ENCODE measurements at places on chromosomes 7 and 10. TPM values are rescaled to one million over a fixed set of nuclear protein-coding genes. Genes with fewer than 3 reads are reported as not detected.

DNA sequence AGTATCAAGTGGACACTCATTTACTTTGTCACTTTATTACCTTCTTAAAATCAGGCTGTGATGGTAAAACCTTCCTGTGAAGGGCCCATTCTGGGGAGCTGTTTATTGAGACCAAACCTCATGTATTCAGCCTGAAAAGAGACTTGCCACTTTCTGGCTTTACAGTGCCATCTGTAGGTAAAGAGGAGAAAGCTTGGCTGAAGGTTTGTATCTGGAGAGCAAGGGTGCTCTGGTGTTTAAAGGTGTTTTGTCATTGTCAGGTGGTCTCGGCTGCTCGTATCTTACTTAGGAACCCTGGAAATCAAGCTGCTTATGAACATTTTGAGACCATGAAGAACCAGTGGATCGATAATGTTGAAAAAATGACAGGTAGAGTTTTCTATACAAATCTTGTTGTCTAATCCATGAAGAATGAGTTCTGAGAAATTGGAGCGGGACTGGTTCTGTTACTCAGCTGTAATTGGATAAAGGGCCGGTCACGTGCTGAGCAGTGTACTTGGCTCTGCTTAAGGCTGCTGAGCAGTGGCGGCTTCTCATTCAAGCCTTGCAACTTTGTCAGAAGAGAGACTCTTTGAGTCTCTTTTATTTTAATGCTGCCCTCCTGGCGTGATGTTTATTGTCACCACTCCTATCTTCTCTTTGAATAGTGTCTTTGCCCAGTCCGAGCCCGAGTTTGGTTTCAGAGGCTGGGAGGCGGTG is 46.9 kb downstream of the AP3M1 start:
- DNase-seq = no peak

DNA sequence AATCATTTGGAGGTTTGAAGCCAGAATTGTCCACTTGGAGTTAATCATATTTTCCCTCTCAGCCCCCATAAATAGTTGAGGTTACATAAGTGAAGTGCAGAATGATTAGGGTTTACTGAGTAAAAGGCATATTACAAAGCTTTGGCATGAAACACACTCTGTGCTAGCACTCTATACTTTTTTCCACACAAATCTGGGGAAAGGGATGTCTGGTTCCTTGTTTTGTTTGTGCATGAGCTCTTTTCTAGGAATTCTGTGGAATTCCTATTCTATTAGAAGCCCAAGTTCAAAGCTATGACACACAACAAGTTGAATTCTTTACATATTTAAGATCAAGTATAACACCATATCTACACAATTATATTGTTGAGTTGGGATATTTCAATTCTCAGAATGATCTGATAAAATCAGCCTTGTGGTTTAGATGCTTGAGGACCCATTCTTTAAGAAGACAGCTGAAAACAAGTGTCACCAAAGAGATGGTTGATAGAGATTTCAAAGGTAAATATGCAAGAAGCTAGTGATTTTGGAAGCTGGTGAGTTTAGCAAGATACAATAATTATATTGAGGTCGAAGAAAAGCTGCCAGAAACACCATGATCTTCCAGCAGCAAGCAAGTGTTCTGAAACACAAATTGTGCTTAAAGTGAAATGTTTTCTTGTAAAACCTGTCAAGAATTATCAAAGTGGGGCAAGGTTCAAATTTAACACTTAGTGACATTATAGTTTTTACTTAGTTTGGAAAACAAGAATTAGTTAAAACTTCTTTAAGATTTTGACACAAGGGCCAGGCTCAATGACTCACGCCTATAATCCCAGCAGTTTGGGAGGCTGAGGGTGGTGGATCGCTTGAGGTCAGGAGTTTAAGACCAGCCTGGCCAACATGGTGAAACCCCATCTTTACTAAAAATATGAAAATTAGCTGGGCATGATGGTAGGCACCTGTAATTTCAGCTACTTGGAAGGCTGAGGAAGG is 122.6 kb downstream of the INHBA start:
- DNase-seq = peak; percentile 99

DNA sequence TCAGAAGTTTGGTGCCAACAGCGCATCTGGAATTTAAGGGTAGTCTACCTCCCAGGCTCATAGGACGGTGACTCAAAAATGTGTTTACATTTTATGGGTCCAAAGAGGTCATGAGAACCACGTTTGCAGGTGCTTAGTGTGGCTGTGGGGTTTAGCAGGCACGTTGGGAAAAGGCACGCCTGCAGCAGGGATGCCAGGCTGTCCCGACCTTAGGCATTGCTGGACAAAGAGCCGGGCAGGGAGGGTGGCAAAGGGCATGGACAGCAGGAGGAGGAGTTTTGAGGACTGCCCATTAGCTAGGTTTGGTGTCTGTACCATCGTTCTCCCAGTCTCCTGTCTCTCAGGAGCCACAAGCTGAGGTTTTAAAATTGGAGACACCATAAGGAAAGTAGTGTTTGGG is 104.4 kb downstream of the TRRAP start:
- DNase-seq = no peak

GRCh38 chr10:125123476-125124114 is 36.8 kb downstream of the CTBP2 start:
- DNase-seq = peak; percentile 72

DNA sequence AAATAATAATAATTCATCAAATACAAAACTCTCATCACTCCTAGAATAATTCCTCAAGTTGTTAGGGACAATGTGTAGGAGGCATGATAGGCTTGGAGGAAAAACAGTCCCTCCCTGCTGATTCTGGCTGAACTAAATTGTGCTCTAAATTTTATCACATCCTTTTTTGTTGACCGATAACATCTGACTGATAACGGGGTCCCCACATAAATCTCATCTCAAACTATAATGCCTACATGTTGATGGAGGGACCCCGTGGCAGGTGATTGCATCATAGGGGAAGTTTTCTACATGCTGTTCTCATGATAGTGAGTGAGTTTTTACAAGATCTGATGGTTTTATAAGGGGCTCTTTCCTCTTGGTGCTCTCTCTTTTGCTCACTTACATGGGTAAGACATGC is 1043.5 kb upstream of the SORCS1 start:
- no peak for DNase-seq

GRCh38 chr7:66639773-66640172 is 11.1 kb downstream of the KCTD7 start:
- no peak for DNase-seq

DNA sequence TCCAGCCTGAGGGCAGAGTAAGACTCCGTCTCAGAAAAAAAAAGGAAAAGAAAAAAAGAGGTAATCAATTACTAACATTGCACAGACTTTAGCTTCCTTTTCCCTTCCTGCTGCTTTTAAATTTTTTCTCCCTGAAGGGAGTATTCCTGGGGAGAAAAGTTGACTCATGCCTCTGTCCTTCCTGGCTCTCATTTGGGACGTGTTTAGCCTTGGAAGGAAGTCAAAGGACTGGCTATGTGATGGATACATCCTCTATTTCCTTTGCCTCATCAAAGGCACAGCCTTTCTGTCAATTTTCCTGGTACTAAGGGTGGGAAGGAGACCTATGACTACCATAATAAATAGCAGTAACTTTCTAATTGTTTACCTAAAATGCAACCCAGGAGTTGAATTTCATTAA is 77.6 kb downstream of the ITGA8 start:
- DNase-seq = peak; percentile 9

- no peak for DNase-seq
Observed at GRCh38 chr7:128944487-128945236, 6.9 kb downstream of the IRF5 start.

DNA sequence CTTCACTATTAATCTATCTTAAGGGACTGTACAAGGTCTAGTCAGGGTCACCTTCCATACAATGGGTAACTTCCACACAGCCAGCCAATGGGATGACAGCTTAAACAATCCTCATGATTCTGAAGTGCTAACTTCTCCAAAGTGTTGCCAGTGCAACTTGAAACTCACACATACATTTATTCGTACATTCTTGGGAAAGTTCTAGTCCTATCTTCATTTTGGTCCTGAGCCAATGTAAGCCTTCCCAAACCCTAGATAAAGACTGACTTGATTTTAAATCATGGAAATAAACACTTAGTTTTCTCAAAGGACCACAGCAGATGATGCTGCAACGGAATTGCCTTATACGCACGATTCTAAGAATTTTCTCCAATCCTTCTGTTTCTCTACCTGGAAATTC is 117.5 kb upstream of the COL1A2 start:
- DNase-seq = no peak

GRCh38 chr7:17725821-17726220 is 214.5 kb downstream of the SNX13 start:
- DNase-seq = no peak

GRCh38 chr10:45421221-45422097 is 47.4 kb downstream of the ALOX5 start:
- no peak for DNase-seq

GRCh38 chr10:130028465-130028819 is 64.4 kb upstream of the EBF3 start:
- DNase-seq = no peak

DNA sequence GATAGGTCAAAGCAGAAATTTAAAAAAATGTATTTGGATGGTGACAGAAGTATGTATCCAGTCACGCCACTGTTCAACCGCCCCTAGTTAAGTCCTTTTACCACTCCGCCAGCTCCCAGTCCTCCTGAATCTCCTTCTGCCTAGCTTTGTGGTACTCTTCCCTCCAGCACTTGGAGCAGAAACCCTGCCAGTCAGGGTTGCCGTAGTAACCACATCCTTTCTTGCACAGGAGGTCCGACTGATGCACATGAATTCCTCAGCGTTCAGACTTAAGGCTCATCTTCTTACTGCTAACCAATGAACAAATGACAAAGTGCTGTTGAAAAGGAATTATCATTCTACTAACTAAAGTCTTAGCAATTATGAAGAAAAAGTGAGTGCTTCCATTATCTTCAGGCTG is 175.3 kb upstream of the KCTD7 start:
- no peak for DNase-seq

GRCh38 chr7:1708596-1709251 is 38.6 kb downstream of the ELFN1 start:
- no peak for DNase-seq

DNA sequence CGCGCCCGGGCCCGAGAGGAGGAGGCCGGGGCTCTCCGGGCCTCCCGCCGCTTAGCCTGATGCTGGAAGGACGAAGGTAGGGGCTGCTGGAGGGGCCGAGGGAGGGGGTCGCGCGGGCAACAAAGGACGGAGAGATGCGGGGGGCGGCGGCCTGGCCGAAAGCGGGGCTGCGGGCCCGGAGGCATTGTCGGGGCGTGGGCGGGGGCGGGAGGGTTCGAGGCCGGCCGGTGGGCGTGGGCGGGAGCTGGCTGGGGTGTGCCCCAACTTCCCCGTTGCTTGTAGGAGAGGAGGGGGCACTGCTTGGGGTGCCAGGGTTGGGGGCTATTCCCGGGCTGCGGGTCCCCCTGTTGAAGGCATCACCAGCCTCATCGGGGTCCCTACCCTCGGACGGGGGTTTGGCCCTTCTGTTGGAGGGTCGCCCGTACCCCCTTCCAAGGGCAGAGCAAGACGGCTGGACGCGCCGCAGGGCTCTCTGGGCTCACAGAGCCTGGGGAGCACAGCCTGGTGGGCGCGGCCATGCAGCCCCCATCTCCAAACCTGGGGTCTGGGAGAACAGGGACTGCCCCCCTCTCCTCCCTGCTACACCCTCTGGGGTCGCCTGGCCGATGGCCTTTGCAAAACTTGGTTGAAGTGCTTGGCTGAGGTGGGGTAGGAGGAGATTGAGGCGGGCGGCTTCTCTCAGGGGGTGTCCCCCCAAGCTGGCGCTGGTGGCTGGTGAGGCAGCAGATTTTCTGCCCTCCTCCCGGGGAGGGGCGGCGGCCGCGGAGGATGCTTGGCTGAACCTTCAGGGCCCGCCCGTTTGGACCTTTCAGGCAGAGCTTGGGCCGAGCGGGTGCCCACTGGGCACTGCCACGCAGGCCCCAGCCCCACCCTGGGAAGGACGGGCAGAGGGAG is 699 bp downstream of the CLIP2 start:
- DNase-seq = no peak

GRCh38 chr10:88466786-88467185 is 116.3 kb downstream of the RNLS start:
- no peak for DNase-seq

DNA sequence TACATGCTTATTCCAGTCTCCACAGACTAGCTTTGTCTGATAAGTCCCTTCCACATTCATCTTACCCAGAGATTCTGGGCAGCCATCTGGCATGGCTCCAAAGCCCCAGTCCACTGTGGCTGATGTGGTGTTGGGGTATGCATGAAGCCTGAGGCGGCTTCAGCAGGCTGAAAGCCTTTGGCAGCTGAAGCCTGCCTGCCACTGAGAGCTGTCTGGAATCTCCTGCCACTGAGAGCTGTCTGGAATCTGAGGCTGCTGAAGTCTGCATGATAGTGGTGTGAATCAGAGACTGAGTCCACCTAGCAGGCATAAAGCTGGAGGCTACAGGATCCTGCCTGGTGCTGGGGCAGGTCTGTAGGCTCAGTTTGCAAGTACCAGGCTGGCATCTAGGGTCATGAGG is 87.1 kb downstream of the DYNC1I1 start:
- peak; percentile 80 for DNase-seq

DNA sequence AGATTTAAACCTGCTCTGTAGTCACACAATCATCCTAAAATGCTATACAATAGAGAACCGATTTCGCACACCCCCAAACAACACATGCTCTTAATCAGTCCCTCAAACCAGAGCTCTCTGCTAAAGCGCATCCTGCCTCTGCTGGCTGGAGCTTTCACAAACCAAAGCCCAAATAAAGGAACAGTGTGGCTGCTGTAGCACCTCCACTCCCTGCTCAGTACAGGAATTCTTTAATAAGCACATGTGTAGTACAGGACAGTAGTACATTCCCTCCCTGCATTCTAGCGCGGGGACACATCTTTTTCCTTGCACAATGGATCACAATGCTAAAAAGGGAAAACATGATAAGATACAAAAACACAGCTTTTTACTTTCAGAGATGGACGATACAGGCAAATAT is 684.6 kb downstream of the MAGI2 start:
- peak; percentile 6 for DNase-seq

DNA sequence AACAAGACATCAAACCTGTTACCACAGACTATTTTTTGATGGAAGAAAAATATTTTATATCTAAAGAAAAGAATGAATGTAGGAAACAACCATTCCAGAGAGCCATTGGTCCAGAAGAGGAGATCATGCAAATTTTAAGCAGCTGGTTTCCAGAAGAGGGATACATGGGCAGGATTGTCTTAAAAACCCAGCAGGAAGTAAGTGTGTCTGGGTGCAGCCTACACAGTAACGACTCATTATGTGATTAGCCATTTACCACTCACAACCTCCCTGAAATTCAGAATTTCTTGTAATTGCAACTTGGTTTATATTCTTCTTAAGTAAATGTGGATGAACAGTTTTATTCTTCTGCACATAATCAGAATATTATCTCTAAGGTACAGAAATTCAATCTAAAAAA is 46.2 kb downstream of the NOC3L start:
- peak; percentile 26 for DNase-seq

The GHRHR gene
- total RNA-seq = not detected

The GPR158 gene
- total RNA-seq = 0.12 TPM

The IKZF1 gene
- total RNA-seq = 0.60 TPM

The MDH2 gene
- 202 TPM for total RNA-seq

The SH2D4B gene
- not detected for total RNA-seq

The DGKI gene
- total RNA-seq = 6.3 TPM
